ENCODE measurements at places on chromosomes 3 and 15.

GRCh38 chr15:88791637-88792036 is 11.6 kb upstream of the ACAN start:
- no peak for DNase-seq

GRCh38 chr3:130488288-130488687 is 28.7 kb upstream of the COL6A6 start:
- no peak for DNase-seq

GRCh38 chr15:71091601-71092000 is 23.7 kb upstream of the THSD4 start:
- DNase-seq, result no peak

GRCh38 chr3:156577736-156578135 is 22.8 kb upstream of the SSR3 start:
- DNase-seq, result no peak

GRCh38 chr15:75431270-75431669 is 20.2 kb downstream of the SIN3A start:
- DNase-seq, result no peak

- DNase-seq, result no peak
These were observed 8.9 kb downstream of the NSUN3 start for GRCh38 chr3:94071713-94072284.

DNA sequence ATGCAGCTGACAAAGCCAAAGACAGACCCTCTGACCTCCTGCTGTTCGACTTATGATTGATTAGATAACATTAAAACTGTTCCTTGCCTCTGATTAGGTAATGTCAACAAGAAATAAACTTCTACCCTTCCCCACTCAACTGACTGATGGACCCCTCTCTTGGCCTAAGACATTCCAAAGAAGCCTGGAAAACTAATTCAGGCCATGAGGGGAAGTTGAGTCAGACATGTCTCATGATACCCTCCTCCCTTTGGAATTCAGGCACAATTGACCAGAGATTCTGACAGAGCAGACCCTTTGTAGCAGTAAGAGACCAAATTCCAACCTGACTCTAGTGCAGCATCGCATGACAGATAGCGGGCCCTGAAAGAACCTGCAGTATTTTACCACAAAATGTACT is 354.5 kb downstream of the OCA2 start:
- no peak for DNase-seq

GRCh38 chr3:124281453-124282316 is 289.8 kb upstream of the ROPN1 start:
- no peak for DNase-seq

- no peak for DNase-seq
These were observed 16.6 kb downstream of the LYSMD4 start for GRCh38 chr15:99716540-99717095.

DNA sequence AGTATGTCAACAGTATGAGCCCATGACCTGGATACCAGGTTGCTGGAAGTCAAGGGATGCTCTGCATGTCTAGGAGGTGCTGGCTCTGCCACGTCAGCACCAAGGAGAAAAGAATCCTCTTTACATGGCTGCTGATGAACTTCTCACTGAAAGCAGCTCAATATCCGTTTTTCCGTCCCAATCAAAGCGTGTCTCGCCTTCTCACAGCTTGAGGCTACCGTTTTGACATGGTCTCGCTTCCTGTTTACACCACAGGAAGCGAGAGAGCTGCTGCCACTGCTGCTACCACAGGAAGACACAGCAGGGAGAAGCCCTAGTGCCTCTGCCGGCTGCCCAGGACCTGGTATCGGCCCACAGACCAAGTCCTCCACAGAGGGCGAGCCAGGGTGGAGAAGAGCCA is 27.3 kb downstream of the STARD5 start:
- DNase-seq, result peak; percentile 87

DNA sequence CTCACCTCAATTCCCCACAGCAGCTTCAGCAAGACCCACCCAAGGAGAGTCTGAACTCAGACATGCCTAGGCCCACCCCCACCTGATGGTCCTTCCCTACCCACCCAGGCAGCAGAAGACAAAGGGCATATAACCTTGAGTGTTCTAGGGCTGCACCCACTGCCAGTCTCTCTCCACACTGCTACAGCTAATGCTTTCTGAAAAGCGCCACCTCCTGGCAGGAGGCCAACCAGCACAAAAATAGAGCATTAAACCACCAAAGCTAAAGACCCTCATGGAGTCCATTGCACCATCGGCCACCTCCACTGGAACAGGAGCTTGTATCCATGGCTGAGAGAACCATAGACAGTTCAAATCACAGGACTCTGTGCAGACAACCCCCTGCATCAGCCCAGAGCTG is 11.3 kb upstream of the RPL39L start:
- peak; percentile 72 for DNase-seq

- DNase-seq, result no peak
These were observed 60.4 kb upstream of the KCNAB1 start for GRCh38 chr3:156059950-156060501.

DNA sequence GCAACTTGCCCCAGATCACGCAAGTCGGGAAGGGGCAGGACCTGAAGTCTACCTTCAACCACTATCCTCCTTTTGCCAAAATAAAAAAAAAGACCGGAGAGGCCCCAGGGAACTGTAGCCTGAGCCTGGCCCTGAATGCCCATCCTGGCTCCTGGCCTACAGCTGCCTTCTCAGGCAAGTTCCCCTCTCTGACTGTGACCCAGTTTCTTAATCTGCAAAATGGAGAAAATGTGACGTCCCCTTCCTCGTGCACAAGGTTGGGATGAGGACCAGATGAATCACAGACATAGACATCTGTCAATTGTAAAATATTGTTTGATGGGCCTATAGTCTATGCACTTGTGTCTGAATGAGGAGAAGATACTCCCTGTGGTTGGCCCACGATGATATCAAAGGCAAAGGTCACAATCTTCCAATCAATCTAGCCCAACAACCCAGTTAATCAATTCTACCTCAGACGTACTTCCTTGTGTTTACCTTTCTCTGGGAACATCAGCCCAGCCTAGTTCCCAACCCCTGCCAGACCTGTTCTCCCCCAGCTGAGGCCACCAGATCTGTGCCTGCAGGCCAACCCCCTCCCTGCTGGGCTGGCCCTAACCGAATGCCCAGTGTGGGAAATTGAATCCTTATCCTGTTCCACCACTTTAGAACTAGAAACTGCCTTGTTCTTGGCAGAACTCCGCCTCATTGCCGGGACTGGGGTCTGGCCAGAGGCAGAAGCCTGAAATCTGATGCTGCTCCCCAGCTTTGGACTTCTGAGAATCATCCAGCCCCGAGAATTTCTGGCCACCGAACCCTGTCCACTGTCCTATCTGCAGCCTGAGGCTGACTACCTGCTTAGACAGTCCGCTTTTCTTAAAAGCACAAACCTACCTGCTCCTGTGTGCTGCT is 101.8 kb upstream of the LIPC start:
- DNase-seq, result no peak

GRCh38 chr15:48834756-48835155 is 23.9 kb upstream of the CEP152 start:
- no peak for DNase-seq

GRCh38 chr3:155744010-155744625 is 753 bp downstream of the PLCH1 start:
- peak; percentile 21 for DNase-seq

- DNase-seq, result no peak
These were observed 36.7 kb upstream of the ADPGK start for GRCh38 chr15:72820278-72820677.

DNA sequence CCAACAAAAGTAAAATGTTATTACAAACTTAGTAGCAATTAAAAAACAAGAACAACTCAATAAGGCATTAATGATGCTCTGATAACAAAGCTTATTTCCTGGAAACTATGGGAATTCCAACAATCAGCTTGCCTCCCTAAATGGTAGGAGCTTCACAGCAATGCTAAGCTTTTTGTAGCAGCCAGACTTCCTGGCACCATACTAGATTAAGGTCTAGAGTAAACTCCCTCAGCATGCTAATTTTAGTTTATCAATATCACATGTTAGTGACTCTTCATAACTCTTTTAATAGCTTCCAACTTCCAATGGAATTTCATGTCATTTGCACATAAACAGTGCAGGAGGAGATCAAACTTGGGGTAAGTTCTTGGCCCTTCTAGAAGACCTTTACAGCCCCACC is 782.0 kb downstream of the MCTP2 start:
- no peak for DNase-seq

DNA sequence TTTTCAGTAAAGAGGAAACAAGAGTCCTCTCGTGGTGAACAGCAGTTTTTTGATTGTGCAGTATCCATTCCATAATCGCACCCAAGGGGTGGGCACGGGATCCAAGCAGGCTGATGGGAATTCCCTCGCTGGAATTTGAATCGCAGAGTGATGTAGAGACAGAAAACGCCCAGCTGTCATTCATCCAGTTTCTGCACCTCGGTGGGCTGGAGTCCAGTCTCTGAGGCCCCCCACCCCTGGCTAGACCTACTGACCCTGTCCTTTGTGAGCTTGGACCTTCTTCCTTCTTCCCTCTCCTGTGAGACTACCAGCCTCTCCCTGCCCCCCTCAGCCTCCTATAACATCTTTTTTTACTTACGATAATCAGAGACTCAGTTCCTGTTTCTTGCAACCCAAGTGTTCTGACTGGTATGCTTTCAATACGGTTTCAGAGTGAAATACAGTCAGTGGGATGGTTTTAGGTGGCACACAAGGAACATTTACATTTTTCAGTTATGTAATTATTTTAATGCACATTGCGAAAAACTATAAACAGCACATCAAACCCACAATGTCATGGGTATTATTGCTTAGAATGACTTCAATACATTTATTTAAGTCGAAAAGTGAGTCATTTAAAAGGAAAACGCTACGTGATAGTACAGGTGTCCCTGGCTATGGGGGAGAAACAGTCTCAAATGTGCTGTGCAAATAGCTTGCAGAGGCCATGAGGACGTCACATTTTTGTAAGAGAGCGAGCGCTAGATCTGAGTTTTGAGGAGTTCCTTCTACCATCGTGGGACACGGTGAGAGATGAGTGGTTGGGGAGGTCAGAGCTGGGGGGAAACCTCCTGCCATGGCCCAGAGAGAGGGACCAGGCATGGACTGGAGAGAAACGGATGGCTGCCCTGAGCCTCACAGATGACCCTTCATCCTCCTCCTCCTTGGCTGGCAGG is 37.5 kb upstream of the CHST2 start:
- no peak for DNase-seq

GRCh38 chr3:131976448-131976847 is 58.4 kb downstream of the CPNE4 start:
- no peak for DNase-seq

GRCh38 chr3:112403103-112403502 is 70.1 kb downstream of the CD200 start:
- DNase-seq, result no peak

DNA sequence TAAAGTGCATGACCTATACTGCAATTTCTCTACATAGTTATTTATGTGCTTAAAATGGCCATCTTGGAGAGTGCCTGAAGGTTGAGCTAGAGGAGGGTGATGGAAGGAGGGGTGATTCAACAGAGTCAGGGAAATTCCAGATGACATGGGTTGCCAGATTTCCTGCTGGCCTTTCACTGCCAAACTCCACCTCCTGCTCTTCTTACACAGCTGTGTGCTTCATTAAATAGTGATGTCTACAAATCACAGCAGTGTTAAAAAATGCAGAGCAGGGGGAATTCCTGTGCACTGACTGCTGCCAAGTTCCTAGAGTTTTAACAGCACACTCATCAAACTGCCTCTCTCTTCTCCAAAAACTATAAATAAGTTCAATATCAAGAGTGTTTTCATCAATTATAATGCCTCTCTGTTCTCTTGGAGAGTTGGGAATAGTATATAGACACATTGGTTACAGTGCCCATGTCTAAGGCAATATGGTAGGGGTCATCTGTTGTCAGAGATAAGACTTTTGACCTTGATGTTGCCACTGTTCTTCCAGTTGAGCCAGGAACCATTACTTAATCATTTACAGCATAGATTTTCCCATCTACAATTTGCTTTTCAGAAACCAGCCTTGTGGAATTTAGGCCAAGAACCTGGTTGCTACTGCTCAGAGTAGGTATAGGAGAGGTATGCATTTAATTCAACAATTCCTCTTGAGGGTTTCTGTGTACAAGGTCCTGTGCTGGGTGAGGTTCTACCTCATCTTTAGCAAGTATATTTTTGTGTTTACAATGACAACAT is 79.6 kb downstream of the TP63 start:
- peak; percentile 12 for DNase-seq

GRCh38 chr15:48675436-48675835 is 29.9 kb upstream of the FBN1 start:
- DNase-seq, result no peak

DNA sequence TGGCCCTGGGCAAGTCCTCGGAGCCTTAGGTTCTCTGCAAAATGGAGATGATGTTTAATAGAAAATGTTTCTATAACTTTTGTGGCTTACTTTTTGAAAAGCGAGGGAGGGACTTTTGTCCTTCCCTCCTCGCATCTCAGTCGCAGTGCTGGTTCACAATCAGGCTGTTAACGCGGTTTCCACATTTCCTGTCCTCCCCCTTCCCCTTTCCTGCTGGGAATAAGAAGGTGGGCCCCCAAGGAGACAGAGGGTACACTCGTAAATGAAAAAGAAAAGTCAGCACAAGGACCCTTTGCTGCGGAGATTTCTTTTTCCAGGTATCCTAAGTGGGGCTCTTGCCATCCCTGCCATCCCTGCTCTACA is 29.5 kb downstream of the ARHGAP31 start:
- DNase-seq, result no peak

DNA sequence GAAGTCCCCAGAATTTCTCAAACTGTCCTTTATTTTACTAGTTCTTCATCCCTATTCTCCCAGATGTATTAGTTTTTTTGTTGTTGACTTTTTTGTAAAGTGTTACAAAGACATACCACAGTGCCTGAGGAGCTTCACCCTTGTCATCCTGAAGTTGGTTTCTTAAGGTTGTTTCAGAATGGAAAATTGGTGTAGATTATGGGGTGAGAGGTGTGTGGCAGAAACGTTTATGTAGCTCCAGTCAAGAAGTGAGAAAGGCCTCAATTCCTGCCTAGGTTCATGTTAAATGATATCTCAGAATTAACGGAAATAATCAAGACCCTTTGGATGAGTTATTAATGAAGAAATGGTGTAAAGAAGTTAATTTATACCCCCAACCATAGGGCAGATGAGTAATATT is 6.8 kb downstream of the EDEM1 start:
- no peak for DNase-seq

GRCh38 chr3:53860196-53860595 is 13.8 kb downstream of the IL17RB start:
- DNase-seq, result no peak

GRCh38 chr3:126515066-126515706 is 2.4 kb downstream of the UROC1 start:
- DNase-seq, result no peak
